ENCODE measurements at places on chromosomes 5 and 9. TPM values are rescaled to one million over a fixed set of nuclear protein-coding genes. Genes with fewer than 3 reads are reported as not detected.

SLC25A2 gene
- polyA plus RNA-seq = not detected

IL5 gene
- not detected for polyA plus RNA-seq

ARSK gene
- polyA plus RNA-seq = 23.9 TPM

GALNT10 gene
- polyA plus RNA-seq = 2.8 TPM

CCDC192 gene
- not detected for polyA plus RNA-seq

ANKRD55 gene
- polyA plus RNA-seq = 1.8 TPM

ZNF483 gene
- 10.0 TPM for polyA plus RNA-seq

PCDHGC4 gene
- polyA plus RNA-seq = 0.22 TPM

GCNT4 gene
- polyA plus RNA-seq = 0.45 TPM

FBLL1 gene
- 7.6 TPM for polyA plus RNA-seq

OXCT1 gene
- 79.4 TPM for polyA plus RNA-seq

TMOD1 gene
- 15.1 TPM for polyA plus RNA-seq

FCN2 gene
- not detected for polyA plus RNA-seq

PTTG1 gene
- polyA plus RNA-seq = 6.4 TPM

C1QTNF3 gene
- polyA plus RNA-seq = 26.2 TPM

TAF1L gene
- polyA plus RNA-seq = not detected

MAST4 gene
- 42.4 TPM for polyA plus RNA-seq

BARHL1 gene
- polyA plus RNA-seq = not detected

PCDHGB6 gene
- 0.31 TPM for polyA plus RNA-seq

RGS7BP gene
- 72.3 TPM for polyA plus RNA-seq

GDNF gene
- not detected for polyA plus RNA-seq

TMEM171 gene
- polyA plus RNA-seq = 3.5 TPM

IFNA7 gene
- not detected for polyA plus RNA-seq

PCDHB8 gene
- polyA plus RNA-seq = not detected

TRAF1 gene
- polyA plus RNA-seq = not detected

PALM2AKAP2 gene
- 1.7 TPM for polyA plus RNA-seq

CREBRF gene
- 7.5 TPM for polyA plus RNA-seq

NR5A1 gene
- not detected for polyA plus RNA-seq

ATP10B gene
- polyA plus RNA-seq = 9.2 TPM

SPINK7 gene
- polyA plus RNA-seq = not detected

PGM5 gene
- 0.39 TPM for polyA plus RNA-seq

WDR55 gene
- polyA plus RNA-seq = 5.1 TPM

LPCAT1 gene
- 6.9 TPM for polyA plus RNA-seq

QRFP gene
- polyA plus RNA-seq = not detected

PCDHA13 gene
- polyA plus RNA-seq = 31.9 TPM

GFI1B gene
- polyA plus RNA-seq = not detected

PSD2 gene
- polyA plus RNA-seq = 243 TPM

MAMDC2 gene
- polyA plus RNA-seq = 3.9 TPM

SLC6A7 gene
- polyA plus RNA-seq = 0.65 TPM

OSTF1 gene
- 26.5 TPM for polyA plus RNA-seq

ANKDD1B gene
- polyA plus RNA-seq = not detected

CEP120 gene
- polyA plus RNA-seq = 16.8 TPM

EEIG1 gene
- polyA plus RNA-seq = 4.2 TPM

RHOBTB3 gene
- 27.7 TPM for polyA plus RNA-seq

IFNW1 gene
- polyA plus RNA-seq = not detected

NKD2 gene
- polyA plus RNA-seq = 0.48 TPM

MYOZ3 gene
- polyA plus RNA-seq = 0.99 TPM

CEP72 gene
- polyA plus RNA-seq = 1.7 TPM

POU5F2 gene
- 0.14 TPM for polyA plus RNA-seq

DNAH5 gene
- 2.1 TPM for polyA plus RNA-seq

ENTPD8 gene
- not detected for polyA plus RNA-seq

C9orf152 gene
- polyA plus RNA-seq = not detected

LIFR gene
- polyA plus RNA-seq = 8.8 TPM

OTP gene
- not detected for polyA plus RNA-seq

GALNT12 gene
- not detected for polyA plus RNA-seq

SEMA5A gene
- polyA plus RNA-seq = 2.2 TPM

KIF4B gene
- polyA plus RNA-seq = 0.85 TPM

All from Purkinje cell (primary cell).